Fibroblast of lung (primary cell): ENCODE measurements at places on chromosomes 12 and 14. TPM values are rescaled to one million over a fixed set of nuclear protein-coding genes. Genes with fewer than 3 reads are reported as not detected.

OR6C2 gene
- total RNA-seq, result not detected in 2 replicates

- no peak for DNase-seq
Measured at GRCh38 chr12:114221136-114221833, 184.7 kb downstream of the TBX5 start.

CD163L1 gene
- 0.33 TPM in 1 of 2 replicates, not detected in the other for total RNA-seq

GXYLT1 gene
- 10.5 and 10.7 TPM in 2 replicates for total RNA-seq

- no peak for DNase-seq
Measured at GRCh38 chr14:64880221-64881121, 764 bp upstream of the SPTB start.
